Omental fat pad (tissue), 4 donors: ENCODE measurements at places on chromosomes 1 and 21. TPM values are rescaled to one million over a fixed set of nuclear protein-coding genes. Genes with fewer than 3 reads are reported as not detected.

TNNI3K gene
- not detected for total RNA-seq

ETV3L gene
- not detected for total RNA-seq

NFIA gene
- total RNA-seq, result 159 TPM

ADARB1 gene
- total RNA-seq, result 17.3 TPM

SMG7 gene
- total RNA-seq, result 44.2 TPM

GPR89A gene
- total RNA-seq, result 27.1 TPM

SAMSN1 gene
- 35.9 TPM for total RNA-seq

CD1D gene
- 3.3 TPM for total RNA-seq

GRCh38 chr1:159921700-159922504 is 3.4 kb downstream of the TAGLN2 start:
- DNase-seq, result no peak

GRCh38 chr21:35051287-35051818 is 2.3 kb upstream of the RUNX1 start:
- DNase-seq, result no peak

- no peak for DNase-seq
Observed at GRCh38 chr1:27940297-27940696, 5.5 kb downstream of the SMPDL3B start.

DNA sequence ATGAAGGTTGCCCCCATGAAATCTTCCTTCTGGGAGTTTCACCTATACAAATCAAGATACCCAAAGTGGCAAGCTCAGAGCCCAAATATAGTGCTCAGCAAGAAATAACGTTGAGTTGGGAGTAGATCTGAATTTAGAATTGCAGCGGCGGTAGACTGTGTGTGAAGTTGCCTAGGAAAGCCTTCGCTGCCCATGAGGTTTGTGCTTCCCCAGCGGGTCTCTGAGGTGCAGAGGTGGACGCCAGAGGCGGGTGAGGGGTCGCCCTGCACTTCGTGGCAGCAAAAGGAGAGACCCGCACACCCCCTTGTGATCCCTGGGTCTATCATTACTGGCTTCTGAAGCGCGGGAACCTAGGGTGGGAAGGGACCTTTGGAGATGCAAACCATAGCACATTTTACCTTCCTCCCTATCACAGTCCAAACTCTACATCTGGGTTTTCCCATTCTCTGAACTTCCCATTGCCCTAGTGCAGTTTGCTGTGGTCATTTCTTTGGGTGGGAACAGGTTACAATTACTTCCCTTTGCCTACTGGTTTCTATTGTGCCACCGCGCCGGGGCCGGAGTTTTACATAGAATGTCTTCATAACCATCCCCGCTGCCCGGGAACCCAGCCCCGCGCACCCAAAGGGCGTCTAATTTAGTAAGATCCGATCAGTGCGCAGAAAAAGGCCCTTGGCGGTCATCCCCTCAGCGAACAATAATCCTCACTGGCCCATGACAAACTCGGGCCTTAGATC is 5.2 kb downstream of the TBX15 start:
- DNase-seq, result no peak

- no peak for DNase-seq
Observed at GRCh38 chr1:113416496-113416895, 26.2 kb downstream of the MAGI3 start.

DNA sequence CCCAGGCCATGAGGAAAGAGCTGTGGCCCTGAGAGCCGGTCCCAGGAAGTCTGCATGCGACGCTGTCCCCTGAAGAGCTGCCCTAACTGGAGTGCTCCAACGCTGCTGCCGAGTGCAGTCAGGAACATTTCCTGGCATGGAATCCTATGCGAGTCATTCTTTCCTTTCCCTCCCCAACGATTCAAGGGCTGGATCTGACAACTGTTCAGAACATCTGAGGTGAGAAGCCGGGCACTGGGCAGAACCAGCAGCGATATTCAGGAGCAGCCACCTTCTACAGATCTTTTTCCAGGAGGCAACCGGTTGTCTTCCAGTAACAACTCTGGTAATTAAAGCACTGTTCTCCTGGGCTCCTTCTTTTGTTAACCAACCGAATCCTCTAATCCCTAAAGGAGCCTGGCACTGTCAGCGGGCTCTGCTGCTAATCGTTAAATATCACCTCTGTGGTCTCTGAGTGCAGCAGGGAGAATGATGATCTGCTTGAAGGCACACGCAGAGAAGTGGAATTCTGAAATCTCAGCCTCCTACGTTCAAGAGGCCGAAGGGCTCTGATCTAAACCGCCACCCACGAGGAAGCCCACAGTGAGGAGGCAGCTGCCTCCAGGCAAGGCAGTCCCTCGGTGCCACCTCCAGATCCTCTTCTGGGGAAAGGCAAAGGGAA is 55.8 kb downstream of the SLC45A1 start:
- DNase-seq, result no peak

GRCh38 chr21:38944903-38945302 is 139.2 kb downstream of the ETS2 start:
- no peak for DNase-seq
